ENCODE measurements at places on chromosomes 2 and 18. TPM values are rescaled to one million over a fixed set of nuclear protein-coding genes. Genes with fewer than 3 reads are reported as not detected.

Gene CDH2
- 87.1 TPM for polyA plus RNA-seq

Gene TDRD15
- polyA plus RNA-seq = not detected

Gene DYNAP
- polyA plus RNA-seq = 0.04 TPM

Gene DBI
- polyA plus RNA-seq = 253 TPM

Gene ANTXR1
- polyA plus RNA-seq = 96.9 TPM

DNA sequence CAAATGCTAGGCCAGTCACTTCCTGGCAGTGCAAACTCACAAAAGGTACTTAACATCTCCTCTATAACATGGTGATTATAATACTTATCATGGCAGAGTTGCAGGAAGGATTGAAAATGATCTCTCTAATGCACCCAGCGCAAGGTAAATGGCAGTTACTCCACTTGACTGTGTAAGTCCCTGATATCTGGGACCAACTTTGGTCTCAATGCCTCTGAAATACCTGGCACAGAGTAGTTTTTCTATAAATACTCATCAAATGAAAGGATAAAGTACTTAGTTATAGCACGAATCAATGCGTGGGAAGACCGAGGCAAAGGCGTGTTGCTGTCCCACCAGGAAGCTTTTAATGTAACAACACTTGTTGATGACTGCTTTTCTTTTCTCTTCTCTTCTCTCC lies 24.8 kb downstream of the LRRC30 start:
- no peak for DNase-seq

GRCh38 chr2:121360566-121361300 lies 75.7 kb upstream of the TFCP2L1 start:
- no peak for DNase-seq

DNA sequence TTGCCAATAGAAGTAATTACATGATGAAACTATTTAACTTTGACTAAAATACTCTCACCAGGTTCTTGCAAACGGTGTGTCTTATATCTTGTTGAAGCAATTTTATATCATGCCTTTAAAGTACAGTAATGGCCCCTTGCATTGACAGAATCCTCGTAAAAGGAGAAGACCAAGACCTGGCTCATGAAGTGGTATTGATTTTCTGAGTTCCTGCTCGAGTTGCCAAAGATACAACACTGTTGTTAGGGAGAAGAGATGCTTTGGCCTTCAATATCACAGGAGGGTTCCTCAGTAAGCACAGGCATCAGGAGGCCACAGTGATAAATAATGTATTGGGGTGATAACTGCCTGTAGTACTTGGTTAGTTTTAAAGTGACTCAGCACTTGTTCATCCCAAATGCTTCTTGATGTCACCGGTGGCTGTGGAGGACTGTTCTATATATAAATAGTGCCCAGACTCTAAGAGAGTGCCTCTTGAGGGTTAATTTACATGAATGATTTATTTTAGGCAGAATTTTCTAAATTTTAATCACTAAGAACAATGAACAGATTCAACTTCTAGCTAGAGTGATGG lies 571.7 kb upstream of the FANCL start:
- DNase-seq = no peak

DNA sequence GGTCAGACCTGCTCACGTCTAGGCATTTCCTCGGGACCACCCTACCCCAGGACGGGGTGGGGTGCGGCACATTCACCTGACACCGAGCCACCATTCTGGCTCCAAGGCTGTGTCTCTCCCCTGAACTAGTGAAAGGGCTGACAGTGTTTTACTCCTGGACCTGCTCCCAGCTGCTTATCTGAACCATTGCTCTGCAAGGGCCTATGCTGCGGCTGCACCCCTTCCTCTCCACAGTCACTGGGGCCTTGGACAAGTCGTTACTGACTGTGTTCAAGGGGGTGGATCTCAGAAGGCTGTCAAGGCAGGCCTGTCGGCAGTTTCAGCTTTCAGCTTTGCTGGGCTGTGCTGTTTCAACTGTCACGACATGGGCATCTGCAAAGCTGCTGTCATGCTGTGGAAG lies 11.7 kb downstream of the CREG2 start:
- no peak for DNase-seq

DNA sequence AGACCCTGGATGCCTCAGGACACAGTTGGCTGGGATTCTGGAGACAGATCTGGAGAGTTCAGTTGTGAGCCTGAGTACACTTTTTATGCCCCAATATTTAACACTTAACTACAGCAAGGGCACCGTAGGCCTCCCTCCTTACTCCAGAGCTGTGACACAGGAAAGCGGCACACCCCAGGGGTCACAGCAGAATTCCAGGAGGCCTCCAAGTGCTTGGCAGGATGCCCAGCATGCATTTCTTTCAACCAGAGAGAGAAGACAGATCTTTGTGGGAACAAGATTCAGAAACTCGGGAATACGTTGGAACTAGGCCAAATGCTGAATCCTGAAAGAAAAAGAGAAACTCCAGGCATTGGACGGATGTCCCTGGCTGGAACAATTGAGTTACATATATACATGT lies 199.2 kb upstream of the NT5C1B start:
- DNase-seq = no peak

DNA sequence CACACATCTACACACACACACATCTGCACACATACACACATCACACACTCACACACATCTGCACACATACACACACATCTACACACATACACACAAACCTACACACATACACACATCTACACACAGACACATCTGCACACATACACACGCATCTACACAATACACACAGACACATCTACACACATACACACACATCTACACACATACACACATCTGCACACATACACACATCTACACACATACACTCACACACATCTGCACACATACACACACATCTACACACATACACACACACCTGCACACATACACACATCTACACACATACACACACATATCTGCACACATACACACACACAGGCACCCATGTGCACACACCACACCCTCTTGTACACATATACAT lies 400 bp upstream of the PRLH start:
- no peak for DNase-seq

DNA sequence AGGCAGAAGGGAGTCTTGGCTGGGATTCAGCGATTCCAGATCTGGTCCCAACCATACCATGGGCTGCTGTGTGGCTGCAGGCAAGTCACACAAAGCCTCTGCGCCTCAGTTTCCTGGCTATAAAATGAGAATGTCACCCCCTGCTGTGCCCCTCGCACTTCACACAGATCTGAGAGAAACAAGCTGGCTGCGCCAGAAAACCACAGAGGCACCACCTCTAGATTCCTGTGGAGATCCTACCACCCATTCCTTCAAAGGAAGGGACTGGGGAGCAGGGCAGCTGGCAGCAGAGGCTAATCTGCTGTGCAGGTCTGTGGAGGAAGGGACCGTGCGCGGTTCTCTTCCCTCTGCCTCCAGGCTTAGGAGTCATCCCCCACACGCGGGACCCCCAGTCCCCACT lies 19.8 kb downstream of the NEURL3 start:
- no peak for DNase-seq

DNA sequence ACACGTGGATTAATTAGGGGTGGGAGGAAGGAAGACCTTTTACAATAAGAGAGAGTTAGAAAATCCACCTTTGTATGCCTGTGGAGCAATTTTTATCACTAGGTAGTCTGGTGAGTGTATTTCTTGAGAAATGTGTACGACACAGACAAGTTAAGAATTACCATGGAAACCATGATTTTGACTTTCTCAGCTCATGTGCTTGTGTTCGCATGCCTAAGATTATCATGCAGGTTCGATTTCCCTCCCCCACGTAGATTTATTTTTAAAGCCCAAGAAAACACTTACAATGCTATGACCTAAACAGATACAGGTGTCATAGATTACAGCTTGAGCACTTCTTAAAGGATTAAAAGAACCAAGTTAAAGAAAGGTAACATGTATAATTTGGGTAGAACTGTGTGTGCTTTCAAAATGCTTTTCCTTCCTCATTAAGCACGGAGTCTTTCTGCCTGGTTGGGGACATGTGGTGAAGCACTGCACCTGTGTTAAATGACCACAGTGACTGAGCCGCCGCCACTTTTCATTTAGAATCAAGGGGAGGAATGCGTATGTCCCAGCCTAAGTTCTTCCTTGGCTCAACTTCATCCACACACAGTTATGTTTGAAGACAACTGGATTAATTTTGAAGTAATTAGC lies 16.6 kb downstream of the SERTAD2 start:
- DNase-seq = no peak

- no peak for DNase-seq
Observed at GRCh38 chr2:124877141-124877577, 852.1 kb downstream of the CNTNAP5 start.
